ENCODE measurements at places on chromosomes 2 and 18.

- DNase-seq = no peak
Observed at GRCh38 chr2:176211110-176211509, 22.6 kb downstream of the HOXD1 start.

DNA sequence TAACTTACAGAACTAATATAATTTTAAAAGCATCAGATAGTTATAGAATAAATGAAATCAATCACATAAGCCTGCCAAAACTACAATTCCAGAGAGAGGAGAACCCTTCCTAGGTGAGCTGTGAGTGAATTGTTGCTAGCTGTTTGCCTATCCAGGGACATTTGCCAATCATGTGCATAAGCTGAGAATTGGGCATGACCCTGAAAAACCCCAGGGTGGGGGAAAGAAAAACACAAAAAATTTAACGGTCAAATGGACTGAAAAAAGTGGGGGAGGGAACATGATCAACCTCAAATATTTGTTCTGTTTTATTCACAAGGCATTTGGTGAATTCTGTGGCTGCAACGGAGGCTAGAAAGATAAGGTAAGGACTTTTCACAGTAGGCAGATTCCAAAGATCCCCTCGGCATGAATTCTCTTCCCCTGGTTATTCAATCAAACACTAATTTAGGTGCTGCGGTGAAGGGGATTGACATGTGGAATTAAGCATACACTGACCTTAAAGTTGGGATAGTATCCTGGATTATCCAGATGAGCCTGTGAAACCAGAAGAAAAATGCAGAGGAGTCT lies 203.9 kb upstream of the RGPD4 start:
- no peak for DNase-seq

GRCh38 chr18:3434685-3435084 lies 15.3 kb upstream of the TGIF1 start:
- DNase-seq = no peak

GRCh38 chr2:10519394-10519740 lies 71.2 kb upstream of the ODC1 start:
- no peak for DNase-seq

GRCh38 chr2:23681356-23682140 lies 245.4 kb downstream of the ATAD2B start:
- DNase-seq = no peak

- DNase-seq = no peak
Observed at GRCh38 chr2:75560022-75560767, 544 bp downstream of the EVA1A start.

DNA sequence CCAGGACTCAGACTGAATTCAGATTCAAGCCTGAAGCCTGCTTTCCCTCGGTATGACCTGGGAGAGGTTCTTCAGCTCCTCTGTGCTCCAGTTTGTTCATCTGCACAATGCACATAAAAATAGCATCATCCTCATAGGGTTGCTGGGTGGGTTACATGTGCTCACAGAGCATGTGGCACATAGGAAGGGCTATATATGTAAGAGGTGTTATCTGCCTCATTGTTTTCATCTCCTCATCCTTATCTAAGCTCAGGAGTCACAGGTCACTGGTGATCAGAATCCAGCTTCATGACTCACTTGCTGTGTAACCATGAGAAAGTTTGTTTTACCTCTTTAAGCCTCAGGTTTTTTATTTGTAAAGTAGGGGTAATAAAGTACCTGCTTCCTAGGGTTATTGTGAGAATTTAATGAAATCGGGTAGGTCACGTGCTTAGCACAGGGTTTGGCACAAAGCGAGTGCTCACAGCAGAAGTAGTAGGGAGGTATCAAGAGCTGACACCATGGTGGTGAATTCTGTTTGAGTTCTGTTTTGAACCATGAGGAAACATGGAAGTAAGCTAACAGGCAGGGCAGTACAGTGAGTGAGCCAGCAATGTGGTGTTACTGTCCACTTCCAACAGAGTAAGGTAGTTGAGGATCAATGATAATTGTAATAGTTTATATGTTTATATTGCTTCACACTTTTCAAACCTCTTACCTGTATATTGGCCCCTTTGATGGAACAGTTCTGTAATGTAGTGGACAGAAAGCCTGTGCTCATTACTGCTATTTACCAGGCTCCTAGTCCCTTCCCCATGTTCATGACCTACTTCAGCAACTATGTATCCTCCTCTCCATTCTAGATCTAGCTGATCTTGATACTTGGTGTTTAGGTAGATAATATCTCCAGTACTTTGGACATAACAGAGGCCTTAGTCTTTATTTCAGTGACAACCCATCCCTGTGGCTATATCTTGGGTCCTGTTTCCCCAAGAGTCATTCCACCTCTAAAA lies 141.4 kb upstream of the LTBP1 start:
- no peak for DNase-seq

DNA sequence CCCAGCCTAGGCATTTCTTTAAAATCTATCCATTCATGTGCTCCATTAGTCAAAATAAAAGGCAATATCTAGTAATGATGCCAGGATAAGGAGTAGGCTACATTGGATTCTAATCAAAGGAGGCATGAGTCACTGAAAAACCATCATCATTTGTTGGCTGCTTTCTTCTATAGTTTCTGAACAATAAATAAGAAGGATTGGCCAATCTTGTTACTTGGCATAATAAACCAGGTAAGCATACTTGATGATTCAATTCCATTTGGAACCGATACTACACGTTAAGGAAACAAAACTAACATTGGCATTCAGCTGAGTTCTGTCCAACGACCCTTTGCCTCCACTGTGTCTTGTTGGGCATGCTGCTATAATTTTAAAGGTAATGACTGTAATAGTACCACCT lies 27.2 kb downstream of the ATP8B1 start:
- DNase-seq = no peak

DNA sequence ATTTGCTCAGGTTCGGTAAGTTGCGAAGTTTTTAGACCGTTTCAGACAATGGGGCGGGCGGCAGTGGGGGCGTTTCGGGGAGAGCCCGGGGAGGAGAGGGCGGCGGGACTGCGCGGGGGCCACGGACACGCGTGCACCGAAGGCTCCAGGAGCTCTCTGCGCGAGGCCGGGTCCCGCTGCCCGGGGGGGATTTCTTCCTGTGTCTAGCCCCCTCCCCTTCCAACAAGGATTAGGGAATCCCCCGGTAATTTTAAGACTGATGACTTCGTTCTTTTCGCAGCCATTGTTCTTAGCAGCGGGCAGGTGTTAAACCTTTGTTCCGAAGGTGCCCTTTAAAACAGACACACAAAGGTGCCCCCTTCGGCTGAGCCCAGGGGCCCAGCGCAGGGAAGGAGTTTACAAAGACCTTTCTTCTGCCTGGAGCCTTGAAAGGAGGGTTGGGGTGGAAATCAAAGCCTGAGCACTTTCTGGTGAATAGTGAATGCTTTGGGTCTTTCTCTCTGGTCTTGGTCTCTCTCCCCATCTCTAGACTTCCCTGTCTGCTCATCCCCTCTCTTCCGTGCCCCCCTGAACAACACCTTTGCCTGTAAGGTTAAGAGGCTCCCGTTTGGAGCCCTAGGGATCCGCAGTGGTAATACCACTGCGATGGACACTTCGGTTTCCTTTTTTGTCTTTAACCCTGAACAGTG lies 2.1 kb downstream of the TRIB2 start:
- DNase-seq = no peak

DNA sequence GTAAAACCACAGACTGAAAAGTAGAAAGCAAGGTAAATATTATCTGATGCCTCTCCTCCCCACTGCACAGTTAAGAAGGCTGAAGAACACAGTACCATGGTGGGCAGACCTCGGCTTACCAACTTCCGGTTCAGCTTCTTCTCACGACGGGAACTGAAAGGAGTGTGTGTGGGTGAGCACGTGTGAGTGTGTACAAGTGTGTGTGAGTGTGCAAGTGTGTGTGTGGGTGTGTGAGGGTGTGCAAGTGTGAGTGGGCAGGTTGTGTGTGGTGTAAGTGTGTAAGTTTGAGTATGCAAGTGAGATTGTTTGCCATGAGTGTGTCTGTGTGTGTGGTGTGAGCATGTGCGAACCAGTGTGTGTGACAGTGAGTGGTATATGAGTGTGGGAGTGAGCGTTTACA lies 103.5 kb downstream of the ADD2 start:
- no peak for DNase-seq

DNA sequence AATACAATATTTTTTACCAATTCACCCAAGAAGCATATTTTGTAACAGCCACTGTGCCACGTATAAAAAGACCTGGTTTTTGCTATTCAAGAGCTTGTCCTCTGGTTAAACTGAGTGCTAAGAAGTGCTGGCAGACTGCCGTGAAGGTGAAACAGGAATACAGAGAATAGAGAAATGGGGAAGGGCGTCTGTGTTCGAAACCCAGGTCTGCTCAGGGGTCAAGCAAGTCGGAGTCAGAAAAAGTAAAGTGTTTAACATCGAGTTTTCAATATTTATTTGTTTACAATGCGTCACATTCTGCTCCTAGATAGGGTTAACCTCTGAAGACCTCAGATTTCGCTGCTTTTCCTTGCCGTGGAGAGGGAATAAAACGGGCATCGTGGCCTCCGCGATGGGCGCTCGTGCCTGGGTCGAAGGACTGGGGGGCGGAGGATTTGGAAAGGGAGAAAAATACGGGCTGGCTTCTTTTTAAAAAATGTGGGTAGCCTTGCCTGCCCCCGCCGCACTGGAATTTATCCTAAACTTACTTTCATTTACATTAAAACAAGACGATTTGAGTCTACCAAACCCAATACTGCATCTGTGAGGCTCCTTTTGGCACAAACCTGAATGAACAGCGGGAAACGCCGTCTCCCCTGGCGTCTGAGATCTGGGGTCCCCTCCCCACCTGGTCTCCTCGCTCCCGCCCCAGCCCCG lies 1.1 kb upstream of the SNTG2 start:
- no peak for DNase-seq

DNA sequence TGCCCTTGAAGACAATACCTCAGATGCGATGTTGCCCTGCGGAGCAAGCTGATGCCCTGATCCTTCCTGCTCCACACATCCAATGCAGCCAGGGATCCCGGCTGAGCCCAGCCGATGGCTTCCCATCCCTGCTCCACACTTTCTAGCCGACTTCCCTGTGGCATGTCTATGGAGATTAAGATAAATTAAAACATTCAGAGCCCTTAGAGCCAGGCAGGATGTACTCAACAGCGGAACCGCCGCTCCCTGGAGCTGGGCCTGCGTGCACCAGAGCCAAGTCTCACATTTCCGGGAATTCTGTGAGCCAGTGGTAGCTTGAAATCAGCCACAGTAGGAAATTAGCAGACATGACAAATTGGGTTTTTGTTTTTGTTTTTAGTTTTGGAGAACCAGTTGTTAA lies 620.6 kb downstream of the GALR1 start:
- DNase-seq = no peak

DNA sequence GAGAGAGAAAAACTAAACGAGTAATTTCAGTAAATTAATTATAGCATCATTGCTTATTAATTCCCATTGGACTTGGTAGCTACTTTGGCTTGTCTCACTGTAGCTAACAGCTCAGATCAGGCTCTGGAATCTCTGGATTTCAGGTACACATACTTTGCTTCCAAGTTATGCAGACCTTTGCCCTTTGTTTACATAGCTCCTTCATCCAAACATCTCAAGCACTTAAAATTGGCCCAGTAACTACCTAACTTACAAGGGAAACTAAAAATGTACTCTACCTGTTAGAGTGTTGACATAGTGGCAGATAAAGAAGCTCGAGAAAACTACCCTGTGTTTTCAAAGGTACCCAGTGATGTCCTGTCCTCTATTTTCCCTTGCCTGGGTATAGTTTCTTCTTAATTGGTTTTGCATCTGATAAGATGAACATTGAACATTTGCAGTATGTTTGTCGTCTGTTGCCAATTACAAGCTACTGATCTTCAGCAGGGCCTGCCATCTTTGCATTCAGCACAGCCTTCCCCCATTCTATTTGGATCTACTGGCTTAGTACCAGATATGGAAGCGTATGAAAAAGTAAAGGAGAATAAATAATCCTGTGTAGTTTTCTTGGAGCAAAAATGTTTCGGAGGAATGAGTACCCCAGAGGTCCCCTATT lies 601.5 kb upstream of the FANCL start:
- DNase-seq = no peak

DNA sequence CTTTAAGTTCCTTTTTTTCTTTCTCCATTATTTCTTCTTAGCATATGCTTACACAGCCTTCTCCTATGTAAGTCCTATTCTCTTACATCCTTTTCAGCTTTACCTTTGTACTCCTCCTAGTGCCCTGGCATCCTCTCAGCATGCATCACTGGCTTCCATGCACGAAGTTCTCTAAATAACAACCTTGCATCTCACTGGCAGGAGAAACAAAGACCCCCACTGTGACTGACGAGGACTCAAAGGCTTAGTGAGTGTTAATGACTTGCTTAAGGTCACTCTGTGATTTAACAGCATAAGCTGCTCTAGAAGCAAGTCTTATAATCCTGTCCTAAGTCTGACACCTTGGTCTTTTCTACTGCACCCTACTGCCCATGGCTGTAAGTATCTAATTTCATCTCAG lies 1236.0 kb upstream of the CELF4 start:
- DNase-seq = no peak

- no peak for DNase-seq
Observed at GRCh38 chr2:59959944-59960343, 593.5 kb downstream of the BCL11A start.

GRCh38 chr18:33749834-33750233 lies 171.8 kb downstream of the ASXL3 start:
- DNase-seq = no peak

DNA sequence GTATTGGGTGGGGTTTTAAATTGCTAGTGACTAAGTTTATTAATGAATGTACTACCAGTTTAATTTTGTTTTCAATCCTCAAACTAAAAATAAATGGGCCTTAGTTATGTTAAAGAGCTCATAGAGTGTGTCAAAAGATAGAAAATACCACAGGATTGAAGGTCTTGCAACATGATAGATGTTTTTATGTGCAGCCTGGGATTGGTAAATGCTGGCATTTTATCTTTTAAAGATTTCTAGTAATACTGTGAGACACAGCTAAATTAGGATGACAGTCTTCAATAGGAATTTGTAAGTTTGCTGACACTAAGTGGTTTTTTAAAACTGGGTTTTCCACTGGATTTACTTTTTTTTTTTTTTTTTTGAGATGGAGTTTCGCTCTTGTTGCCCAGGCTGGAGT lies 122.3 kb downstream of the HAUS1 start:
- DNase-seq = no peak

GRCh38 chr2:74864728-74865722 lies 31.1 kb downstream of the HK2 start:
- DNase-seq = no peak
